ENCODE measurements at places on chromosomes 1 and 21. TPM values are rescaled to one million over a fixed set of nuclear protein-coding genes. Genes with fewer than 3 reads are reported as not detected.

- peak; percentile 2 for DNase-seq
These were observed 16.9 kb upstream of the GNG12 start for GRCh38 chr1:67850151-67850551.

DNA sequence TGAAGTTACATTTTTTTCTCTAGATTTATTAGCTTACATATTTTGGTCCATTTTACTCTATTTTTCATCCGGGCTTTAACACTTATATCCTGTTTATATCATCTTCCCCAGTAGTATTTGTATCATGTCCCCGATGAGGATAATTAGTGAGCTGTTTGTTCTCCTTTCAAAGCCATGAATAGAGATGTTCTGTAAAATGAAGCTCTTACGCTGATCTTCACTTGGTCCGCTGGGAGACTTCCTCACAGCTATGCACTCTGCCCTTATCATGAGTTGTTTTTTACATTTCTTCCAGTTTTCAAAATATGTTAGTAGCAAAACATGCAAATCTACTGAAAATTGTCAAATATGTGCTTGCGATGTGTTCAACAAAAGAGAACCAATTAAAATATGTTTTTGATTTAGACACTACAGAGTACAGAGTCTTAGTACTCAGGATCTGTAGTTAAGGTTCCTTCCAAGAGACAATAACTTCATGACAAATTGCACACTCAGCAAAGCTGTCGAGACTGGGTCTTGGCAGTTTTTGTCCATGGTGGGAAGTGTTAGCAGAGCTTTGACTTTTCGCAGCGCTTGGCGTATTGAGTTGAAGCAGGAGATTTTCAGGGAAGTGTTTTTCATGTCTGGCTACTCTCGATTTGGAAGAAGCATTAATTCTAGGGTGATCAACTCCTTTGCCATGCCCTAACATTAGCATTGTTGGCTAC, 292.0 kb upstream of the ADAMTS5 start:
- no peak for DNase-seq

RPRD2 gene
- 32.7 TPM for total RNA-seq

DNA sequence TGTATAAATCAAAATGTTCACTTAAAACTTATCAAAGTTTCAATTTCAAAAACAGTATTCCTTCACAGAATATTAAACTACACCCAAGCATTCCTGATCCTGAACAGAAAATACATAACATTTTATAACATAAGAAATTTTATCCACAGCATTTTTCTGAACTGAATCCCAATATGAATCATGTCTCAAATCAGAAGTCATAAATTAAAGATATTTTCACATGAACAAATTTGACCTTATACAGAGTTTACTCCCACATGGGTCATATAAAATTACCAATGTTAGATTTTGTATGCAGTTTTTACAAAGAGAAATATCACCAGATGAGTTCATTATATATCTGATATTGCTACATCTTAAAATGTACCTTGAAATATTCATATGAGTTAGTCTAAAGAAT, 48.6 kb upstream of the ASPM start:
- DNase-seq: no peak

GRCh38 chr21:18164933-18165332, 79.7 kb upstream of the CHODL start:
- no peak for DNase-seq

- DNase-seq: no peak
These were observed 141.1 kb downstream of the KCNH1 start for GRCh38 chr1:210992837-210993236.

GRCh38 chr1:29977550-29977949, 741.2 kb downstream of the PTPRU start:
- DNase-seq: no peak

DNA sequence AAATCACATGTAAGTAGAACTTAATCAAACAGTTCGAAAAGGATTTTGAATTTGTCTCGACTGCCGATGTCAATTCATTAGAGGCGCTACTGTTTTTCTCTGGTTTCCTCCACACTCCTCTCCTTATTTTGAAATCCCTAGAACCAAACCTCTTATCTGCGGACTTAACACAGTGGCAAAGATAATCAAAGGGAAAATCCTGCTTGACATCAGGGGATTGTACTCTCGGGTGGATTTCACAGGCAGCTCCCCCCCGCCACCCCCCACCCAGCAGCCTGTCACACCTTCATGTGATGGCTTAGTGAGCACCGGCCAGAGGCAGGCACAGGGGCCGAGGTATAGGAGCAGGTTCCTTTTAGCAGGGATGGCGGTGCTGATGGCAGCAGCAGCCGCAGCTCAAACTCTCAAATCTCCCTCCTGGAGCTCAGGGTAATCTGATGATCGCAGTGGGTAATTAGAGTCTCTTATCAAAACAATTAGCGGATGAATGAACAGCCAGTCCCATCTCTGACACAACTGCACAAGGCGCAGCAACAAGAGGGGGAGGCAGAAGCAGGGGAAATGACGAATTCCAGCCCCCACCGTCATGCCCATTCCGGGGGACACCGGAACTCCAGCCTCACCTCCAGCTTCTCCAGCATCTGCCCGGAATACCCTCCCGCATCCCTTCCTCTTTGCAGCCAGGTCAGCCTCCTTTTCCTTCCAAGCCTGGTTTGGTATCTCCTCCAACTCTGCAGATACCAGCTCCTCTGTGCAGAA, 80.3 kb downstream of the SSBP3 start:
- no peak for DNase-seq

- peak; percentile 92 for DNase-seq
These were observed at the start of gene RBM8A for GRCh38 chr1:145927063-145927886. Gene RBM8A (minus strand): TSS chr1:145927484. CDS start chr1:145927426, 58 bp downstream.

OR6K6 gene
- total RNA-seq: not detected

- no peak for DNase-seq
These were observed 213.5 kb upstream of the PTGFR start for GRCh38 chr1:78277253-78277652.

S100A3 gene
- not detected for total RNA-seq

DNA sequence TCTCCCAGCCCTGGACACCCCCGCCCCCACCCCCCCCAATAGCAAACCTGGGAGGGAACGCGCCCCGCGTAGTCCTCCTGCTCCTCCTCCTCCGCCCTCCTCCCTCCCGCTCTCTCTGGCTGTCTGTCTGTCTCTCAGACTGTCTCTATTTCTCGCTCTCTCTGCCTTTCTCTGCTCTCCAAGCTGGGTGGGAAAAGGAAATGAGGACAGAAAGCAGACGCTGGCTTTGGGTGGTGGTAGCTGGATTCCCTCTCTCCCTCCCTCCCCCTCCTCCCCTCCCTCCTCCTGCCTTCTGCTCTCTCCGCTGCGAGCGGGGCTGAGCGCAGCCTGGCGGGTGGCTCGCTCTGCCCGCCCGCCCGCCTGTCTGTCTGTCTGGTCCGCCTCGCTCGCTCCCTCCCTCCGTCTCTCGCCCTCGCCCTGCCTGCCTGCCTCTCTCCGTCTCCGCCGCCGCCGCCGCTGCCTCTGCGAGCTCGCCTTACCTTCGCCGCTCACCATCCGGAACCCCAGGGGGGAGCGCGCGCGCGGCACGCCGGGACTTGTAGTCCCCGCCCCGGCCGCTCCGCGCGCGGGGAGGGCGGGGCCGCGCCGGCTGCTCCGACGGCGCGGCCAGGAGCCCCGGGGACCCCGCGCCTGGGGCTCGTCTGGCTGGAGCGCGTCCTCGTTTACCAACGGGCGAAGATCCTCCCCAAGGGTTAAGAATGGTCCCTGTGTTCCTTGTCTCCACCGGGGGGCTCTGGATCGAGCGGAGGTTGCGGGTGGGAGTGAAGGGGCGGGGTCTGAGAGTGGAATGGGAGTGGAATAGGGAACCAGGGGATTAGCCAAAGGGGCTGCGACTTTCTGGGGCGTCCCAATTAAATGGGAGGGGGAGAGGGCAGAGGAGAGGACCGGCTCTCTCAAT, at the start of gene AHDC1:
Gene AHDC1 (minus strand): TSS at position 464 of the 898 bp plus-strand sequence. CDS start 52,029 bp downstream, outside the sequence.
- DNase-seq: peak; percentile 96

Data from activated T-cell treated with anti-CD3 and anti-CD28 coated beads, Interleukin-2, amount 50 U/mL, for 72 hours (primary cell).